ENCODE measurements at places on chromosomes 5 and 9.

- DNase-seq, result no peak
Measured at GRCh38 chr5:34452170-34452828, 203.8 kb upstream of the RAI14 start.

DNA sequence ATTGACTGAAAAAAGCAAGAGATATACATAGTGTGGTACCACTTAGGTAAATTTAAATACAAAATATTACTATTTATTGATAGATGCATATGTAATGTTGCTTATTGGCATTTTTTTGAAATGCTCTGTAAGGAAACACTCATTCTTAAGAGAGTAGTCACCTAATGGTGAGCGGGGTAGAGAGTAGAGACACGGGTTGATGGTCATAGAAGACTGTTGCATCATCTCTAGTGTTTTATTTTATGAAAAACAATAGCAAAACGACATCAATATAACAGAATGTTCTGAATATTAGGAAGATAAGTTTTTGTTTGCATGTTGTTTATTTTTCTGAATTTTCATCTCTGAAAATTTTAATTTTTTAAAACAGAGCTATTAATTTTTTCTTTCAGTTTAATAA is 4.0 kb downstream of the SRP19 start:
- no peak for DNase-seq

DNA sequence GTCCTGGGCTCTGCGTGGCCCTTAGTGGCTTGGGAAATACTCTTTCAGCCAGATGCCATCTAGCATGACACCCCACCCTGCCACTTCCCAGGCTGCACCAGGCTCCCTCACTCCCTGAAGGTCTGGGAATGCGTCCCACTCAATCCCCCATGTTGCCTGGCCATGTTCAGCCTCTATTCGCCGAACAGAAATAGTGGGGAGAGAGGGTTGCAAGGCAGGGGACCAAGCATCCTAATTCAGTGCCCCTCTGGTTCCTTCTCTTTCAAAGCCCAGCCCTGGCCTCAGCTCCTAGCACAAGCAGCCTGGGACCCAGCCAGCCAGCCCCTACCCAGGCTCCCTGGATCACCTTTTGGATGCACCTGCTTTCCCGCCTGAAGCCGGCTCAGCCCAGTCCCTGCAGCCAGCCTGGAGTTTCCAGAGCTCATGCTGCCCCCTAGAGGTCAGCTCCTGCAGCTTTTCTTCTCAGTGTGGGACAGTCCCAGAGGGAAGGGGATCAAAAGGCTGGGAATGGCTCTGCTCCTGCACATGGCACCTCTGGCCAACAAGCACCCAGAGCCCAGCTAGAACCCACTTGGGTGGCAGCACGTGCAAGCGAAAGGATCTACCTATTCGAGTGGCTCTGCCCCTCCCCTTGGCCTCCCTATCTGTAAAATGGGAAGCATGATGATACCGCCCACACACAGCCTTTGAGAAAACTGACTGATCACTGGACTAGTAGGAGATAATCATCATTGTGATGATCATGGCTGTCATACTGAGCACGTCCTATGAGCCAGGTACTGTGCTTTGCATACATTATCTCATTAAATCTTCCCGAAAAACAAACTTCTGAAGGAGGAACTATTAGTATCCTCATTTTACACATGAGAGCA is 48.7 kb upstream of the C5orf58 start:
- peak; percentile 28 for DNase-seq

DNA sequence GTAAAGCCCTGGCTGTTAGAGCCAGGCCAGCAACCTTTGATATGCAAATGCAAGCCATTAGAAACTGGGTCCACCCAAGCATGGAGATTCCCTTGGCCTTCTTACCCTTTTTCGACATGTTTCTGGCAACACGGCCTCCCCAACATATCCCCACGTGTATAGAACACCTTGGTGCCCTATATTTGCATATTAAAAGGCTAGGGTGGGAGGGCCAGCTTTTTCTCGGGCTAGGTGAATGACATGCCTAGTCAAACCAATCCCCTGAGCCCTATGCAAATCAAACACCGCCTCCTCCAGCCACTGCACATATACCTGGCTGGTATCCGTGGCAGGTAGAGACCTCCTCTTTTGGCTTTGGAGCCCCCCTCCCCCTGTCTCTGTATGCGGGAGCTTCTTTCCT is 55.6 kb upstream of the ZFR start:
- no peak for DNase-seq

- DNase-seq, result no peak
Measured at GRCh38 chr5:73387601-73388305, 60.8 kb downstream of the FOXD1 start.

GRCh38 chr5:61386045-61386800 is 54.2 kb downstream of the ZSWIM6 start:
- no peak for DNase-seq

- DNase-seq, result no peak
Measured at GRCh38 chr5:35863159-35863558, 6.5 kb downstream of the IL7R start.

DNA sequence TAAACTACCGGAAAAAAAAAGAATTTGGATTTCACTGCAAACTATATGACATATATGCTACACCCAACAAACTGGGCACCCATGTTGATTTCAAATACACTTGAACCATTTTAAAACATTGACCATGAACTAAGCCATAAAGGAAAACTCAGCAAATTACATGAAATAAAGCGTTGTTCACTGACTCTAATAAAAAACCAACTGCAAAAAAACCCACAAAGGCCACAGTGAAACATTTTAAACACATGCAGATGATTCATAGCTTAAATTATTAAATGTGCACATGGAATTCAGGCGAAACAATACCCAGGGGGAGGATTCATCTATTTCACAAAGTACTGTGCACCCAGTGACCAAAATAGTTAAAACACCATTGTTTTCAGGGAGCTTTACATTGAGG is 33.3 kb downstream of the MTRR start:
- no peak for DNase-seq
